ENCODE measurements at places on chromosomes 12 and 14. TPM values are rescaled to one million over a fixed set of nuclear protein-coding genes. Genes with fewer than 3 reads are reported as not detected.

Gene PDE3A
- 46.7 TPM for total RNA-seq

Gene SCYL2
- total RNA-seq, result 53.7 TPM

Gene SPIC
- total RNA-seq, result 0.18 TPM

Gene TESPA1
- total RNA-seq, result 0.64 TPM

Gene UNC79
- 1.1 TPM for total RNA-seq

Gene CIT
- total RNA-seq, result 37.0 TPM

Gene ZC2HC1C
- total RNA-seq, result 4.5 TPM

Gene MANSC4
- 0.29 TPM for total RNA-seq

Gene LRP10
- 57.5 TPM for total RNA-seq

Gene HHIPL1
- total RNA-seq, result 3.4 TPM

Gene APOF
- total RNA-seq, result not detected

Gene NEK9
- total RNA-seq, result 110 TPM

Gene CIROP
- total RNA-seq, result not detected

Gene PPFIBP1
- 137 TPM for total RNA-seq

Gene UNG
- total RNA-seq, result 47.3 TPM

Gene IGFBP6
- total RNA-seq, result 32.1 TPM

Gene CD63
- total RNA-seq, result 395 TPM

Gene PLEKHD1
- 4.3 TPM for total RNA-seq

Gene CTDSP2
- 130 TPM for total RNA-seq

Gene SOAT2
- 0.41 TPM for total RNA-seq

Gene KCNC2
- 2.2 TPM for total RNA-seq

Gene RAB15
- total RNA-seq, result 6.5 TPM

Gene RBP5
- total RNA-seq, result 17.7 TPM

Gene GSC
- 1.7 TPM for total RNA-seq

Data from metanephros (tissue), 2 donors.